ENCODE measurements at places on chromosomes 6 and 20. TPM values are rescaled to one million over a fixed set of nuclear protein-coding genes. Genes with fewer than 3 reads are reported as not detected.

The RAET1L gene
- total RNA-seq, result not detected

The DNAH8 gene
- total RNA-seq, result 0.02 TPM

The TBX18 gene
- 0.15 TPM for total RNA-seq

The ZSCAN23 gene
- total RNA-seq, result not detected

The LAMA2 gene
- 3.6 TPM for total RNA-seq

The COL12A1 gene
- 2.4 TPM for total RNA-seq

The MLN gene
- not detected for total RNA-seq

The UBE2J1 gene
- 19.0 TPM for total RNA-seq

The SIRPB2 gene
- total RNA-seq, result 2.1 TPM

The MEI4 gene
- total RNA-seq, result 0.25 TPM

The FRK gene
- total RNA-seq, result 10.9 TPM

The GINS1 gene
- 3.5 TPM for total RNA-seq

The HAO1 gene
- total RNA-seq, result 149 TPM

The CCN2 gene
- 41.1 TPM for total RNA-seq
